Muscle of arm (tissue), 14 donors: ENCODE measurements at places on chromosomes 6 and 20. TPM values are rescaled to one million over a fixed set of nuclear protein-coding genes. Genes with fewer than 3 reads are reported as not detected.

DNA sequence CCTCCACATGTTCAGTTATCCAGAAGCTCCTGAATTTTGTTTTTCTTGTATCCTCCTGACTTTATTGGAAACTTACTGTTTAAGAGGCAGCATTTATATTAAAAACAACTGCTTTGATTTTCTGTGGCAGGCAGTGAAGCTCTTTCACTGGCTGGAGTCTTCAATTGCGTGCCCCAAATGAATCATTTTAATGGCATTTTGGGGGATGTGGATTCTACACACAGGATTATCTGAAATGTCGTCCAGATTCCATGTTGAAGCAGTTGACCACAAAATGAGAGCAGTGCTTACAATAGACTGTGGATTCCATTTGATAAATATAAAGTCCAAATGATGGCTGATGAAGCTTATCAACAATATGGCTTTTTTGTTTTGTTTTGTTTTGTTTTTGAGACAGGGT lies 41.0 kb upstream of the HIVEP1 start:
- DNase-seq = no peak

- DNase-seq = no peak
These were observed 15.4 kb downstream of the SNPH start for GRCh38 chr20:1281279-1282057.

- no peak for DNase-seq
These were observed 223.6 kb downstream of the TBXT start for GRCh38 chr6:165944002-165944466.

- DNase-seq = no peak
These were observed 205.3 kb upstream of the ASCC3 start for GRCh38 chr6:101086473-101086872.

- no peak for DNase-seq
These were observed 77.6 kb downstream of the PHACTR2 start for GRCh38 chr6:143755301-143755744.

Gene EPPIN
- polyA plus RNA-seq = not detected

GRCh38 chr6:97291896-97292295 lies 8.9 kb upstream of the MMS22L start:
- no peak for DNase-seq

Gene KCNS1
- not detected for polyA plus RNA-seq

DNA sequence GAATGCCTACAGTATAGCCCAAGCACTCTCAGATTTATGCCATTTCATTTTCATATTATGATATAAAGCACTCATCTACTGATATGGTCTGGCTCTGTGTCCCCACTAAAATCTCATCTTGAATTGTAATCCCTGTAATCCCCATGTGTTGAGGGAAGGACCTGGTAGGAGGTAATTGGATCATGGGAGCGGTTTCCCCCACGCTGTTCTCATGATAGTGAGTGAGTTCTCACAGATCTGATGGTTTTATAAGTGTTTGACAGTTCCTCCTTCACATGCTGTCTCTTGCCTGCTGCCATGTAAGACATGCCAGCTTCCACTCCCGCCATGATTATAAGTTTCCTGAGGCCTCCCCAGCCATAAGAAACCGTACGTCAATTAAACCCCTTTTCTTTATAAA lies 171.7 kb downstream of the OTOR start:
- DNase-seq = no peak
